ENCODE measurements at places on chromosomes 6 and 20.

DNA sequence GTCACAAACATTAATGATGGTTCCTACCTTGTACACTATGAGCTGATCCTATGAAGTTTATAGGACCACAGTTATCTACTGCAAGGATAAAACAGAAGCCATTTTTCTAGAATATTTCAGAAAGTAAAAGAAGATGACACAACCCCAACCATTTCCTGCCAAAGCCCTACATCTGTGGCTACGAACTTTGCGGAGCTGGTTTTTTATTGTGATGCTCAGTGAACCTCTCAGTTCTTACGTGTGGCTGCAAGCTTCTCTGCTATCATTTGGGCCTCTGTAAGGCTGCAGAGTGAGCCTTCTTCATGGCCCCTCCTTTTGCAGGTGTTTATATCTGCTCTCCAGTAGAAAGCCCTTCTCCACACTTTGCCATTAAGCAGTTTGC lies 17.8 kb upstream of the TAGAP start:
- no peak for DNase-seq

- no peak for DNase-seq
Measured at GRCh38 chr6:156545931-156546330, 231.2 kb upstream of the ARID1B start.

- no peak for DNase-seq
Measured at GRCh38 chr20:36272547-36273220, 33.5 kb upstream of the DLGAP4 start.

GRCh38 chr20:2874456-2874855 lies 1.2 kb downstream of the PTPRA start:
- no peak for DNase-seq

DNA sequence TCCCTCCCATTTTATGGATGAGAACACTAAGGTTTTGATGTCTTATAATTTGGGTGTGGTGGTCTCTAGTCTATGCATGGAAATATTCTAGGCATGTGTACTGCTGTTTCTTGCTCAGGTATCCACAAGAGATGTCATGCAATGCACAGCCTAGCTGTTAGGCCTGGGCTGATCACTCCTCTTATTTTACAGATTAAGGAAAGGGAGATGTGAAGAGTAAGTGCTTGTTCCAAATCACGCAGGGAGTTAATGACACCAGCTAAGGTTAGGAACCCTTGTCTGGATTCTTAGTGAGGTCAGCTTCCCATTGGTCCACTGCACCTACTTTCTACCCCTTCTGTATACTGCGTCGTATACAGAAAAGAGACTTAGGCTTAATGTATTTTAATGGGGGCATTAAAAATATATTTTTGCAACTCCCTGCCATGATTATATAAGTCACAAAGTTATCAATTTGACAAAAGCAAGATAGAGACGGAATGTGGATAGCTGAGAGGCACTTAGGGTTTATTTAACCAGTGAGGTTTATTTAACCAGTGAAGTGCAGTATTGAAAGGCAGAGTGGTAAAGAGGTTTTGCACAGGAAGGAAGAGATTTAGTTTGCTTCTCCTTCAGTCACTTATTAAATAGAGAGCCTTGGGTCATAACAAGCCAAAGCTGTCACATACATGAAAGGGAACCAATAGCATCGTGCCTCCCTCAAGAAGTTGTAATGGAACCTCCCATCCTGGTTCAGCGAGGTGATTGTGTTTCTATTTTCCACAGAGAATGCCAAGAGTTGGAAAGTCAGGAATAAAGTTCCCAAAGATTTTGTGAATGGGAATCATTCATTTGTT lies 95.0 kb upstream of the FAM184A start:
- DNase-seq = no peak

GRCh38 chr20:21191839-21192238 lies 66.0 kb downstream of the KIZ start:
- no peak for DNase-seq

All from NCI-H2171 treated with DMSO at 0.1 percent for 48 hours (cell line).